ENCODE measurements at places on chromosomes 1 and 21. TPM values are rescaled to one million over a fixed set of nuclear protein-coding genes. Genes with fewer than 3 reads are reported as not detected.

DNA sequence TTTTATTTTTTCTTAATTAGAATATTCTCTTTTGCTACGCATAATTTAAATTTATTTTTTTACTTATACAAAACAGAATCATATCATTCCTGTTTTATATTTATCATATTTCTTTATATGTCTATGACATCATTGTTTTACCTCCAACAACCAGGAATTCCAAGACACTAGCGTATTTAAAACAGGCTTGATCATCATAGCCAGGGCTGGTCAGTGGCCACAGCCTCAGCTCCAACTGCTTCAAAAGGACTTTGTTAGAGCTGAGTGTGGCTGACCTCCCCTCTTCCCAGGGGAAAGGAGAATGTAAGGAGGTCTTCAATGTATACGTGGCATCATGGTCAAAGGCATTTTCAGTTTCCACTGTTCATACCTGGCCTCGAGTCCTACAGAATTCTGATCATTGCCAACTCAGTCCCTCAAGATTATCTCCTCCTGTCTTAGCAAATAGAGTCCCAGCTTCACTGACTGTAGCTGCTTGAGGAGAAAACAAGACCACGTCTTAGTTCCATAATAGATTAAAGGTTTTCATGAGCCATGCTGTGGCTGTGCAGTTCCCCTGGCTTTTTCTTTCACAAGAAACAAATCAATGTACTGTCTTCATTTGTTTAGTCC is 444.0 kb downstream of the PTPRC start:
- no peaks in the 10 kb centered on the region for H3K36me3 ChIP-seq
- H3K4me3 ChIP-seq: no peak overlapping the region
- no peak overlapping the region for H3K27ac ChIP-seq
- H3K4me1 ChIP-seq: no peaks in the 10 kb centered on the region
- H3K27me3 ChIP-seq: no peaks in the 10 kb centered on the region

DNA sequence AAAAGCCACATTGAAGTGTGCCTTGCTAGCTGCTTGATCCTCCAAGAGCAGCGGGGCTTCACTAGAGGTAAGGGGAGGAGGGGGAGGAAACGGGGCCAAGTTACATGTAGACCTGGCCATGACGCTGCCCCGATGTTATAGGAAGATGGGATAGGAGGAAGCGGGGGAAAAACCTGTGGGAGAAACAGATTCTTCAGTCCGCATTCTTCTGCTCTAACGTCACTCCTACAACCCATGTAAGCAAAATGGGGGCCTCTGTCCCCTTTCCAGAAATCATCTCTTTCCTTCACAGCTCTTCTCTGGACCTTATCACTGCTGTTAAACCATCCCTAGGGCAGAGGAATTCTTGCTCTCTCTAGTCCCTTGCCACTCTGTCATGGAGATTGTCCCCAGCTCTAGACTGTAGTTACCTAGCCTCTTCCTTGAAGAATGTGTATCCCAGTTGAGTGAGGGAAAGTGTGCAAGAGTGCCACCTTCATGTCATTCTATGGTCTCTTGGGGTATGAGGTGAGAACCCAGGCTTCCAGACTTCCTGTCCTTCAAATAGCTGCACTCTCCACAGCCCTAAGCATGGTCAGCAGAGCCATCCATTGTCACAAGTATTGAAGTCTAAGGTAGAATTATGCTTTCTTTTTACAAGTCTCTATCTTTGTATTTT is 11.4 kb downstream of the PLEKHO1 start:
- H3K27ac ChIP-seq: peak overlapping the region; percentile 36
- H3K4me1 ChIP-seq: peaks cover 29% of the 10 kb centered on the region
- H3K27me3 ChIP-seq: no peaks in the 10 kb centered on the region
- no peak for DNase-seq
- H3K36me3 ChIP-seq: peaks cover 16% of the 10 kb centered on the region

GRCh38 chr1:59026472-59026948 is 242.7 kb upstream of the JUN start:
- no peaks in the 10 kb centered on the region for H3K27me3 ChIP-seq
- DNase-seq: no peak
- H3K27ac ChIP-seq: no peak overlapping the region
- H3K36me3 ChIP-seq: no peaks in the 10 kb centered on the region
- H3K4me1 ChIP-seq: no peaks in the 10 kb centered on the region

DNA sequence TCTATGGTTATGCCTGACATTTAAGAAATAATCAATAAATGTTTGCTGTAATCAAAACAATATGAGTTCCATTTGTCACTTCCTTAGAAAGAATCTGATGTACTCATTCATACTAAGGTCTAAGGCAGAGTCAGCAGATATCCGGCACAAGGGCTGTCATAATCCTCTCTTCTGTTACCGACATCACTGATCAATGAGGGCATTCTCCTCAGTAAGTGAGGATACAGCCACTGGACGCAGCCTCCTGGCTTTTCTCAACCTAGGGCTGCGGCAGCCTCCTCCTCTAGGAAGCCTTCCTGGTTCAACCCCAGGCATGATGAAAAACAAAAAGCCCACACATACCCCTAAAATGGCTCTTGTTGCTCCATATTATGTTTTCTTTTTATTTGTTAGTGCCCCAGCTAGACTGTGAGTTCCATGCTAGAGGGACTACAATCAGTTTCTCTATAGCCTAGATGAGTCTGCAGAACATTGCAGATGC is 40.7 kb upstream of the TENT5C start:
- no peaks in the 10 kb centered on the region for H3K4me1 ChIP-seq
- no peaks in the 10 kb centered on the region for H3K36me3 ChIP-seq
- no peak overlapping the region for H3K27ac ChIP-seq

GRCh38 chr1:162276493-162276892 is 100.2 kb downstream of the SPATA46 start:
- H3K4me3 ChIP-seq: no peak overlapping the region
- H3K36me3 ChIP-seq: no peaks in the 10 kb centered on the region
- DNase-seq: no peak
- H3K27me3 ChIP-seq: peaks cover 6% of the 10 kb centered on the region
- no peak overlapping the region for H3K27ac ChIP-seq

DNA sequence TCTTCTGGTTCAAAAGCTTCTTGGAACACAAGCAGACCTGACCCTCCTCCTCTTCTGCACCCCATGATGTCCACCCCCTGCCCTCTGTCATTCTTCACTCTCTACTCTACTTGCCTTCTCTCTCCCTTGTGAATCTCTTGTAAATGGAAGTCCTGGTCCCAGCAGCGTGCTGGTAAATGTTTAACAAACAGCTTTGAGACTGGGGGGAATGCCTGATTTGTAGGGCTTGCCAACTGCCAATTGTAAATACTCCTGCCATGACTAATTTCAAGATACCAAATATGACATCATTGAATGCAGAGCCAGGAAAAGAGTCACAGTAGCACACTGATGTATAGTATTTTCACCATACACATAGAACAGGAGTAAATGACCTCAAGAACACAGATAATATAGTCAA is 40.9 kb upstream of the LRRN2 start:
- no peak overlapping the region for H3K4me3 ChIP-seq
- no peaks in the 10 kb centered on the region for H3K4me1 ChIP-seq
- H3K27ac ChIP-seq: no peak overlapping the region
- peaks cover 3% of the 10 kb centered on the region for H3K27me3 ChIP-seq

GRCh38 chr1:110634455-110635311 is 28.5 kb upstream of the KCNA2 start:
- DNase-seq: peak; percentile 53
- H3K4me1 ChIP-seq: peaks cover 93% of the 10 kb centered on the region
- no peaks in the 10 kb centered on the region for H3K27me3 ChIP-seq
- peak overlapping the region; percentile 88 for H3K27ac ChIP-seq
- no peaks in the 10 kb centered on the region for H3K36me3 ChIP-seq

GRCh38 chr1:92479587-92479986 is 7.1 kb downstream of the GFI1 start:
- H3K4me1 ChIP-seq: peaks cover 85% of the 10 kb centered on the region
- no peak overlapping the region for H3K27ac ChIP-seq
- peaks cover 9% of the 10 kb centered on the region for H3K36me3 ChIP-seq
- no peak for DNase-seq
- H3K27me3 ChIP-seq: peaks cover 5% of the 10 kb centered on the region

DNA sequence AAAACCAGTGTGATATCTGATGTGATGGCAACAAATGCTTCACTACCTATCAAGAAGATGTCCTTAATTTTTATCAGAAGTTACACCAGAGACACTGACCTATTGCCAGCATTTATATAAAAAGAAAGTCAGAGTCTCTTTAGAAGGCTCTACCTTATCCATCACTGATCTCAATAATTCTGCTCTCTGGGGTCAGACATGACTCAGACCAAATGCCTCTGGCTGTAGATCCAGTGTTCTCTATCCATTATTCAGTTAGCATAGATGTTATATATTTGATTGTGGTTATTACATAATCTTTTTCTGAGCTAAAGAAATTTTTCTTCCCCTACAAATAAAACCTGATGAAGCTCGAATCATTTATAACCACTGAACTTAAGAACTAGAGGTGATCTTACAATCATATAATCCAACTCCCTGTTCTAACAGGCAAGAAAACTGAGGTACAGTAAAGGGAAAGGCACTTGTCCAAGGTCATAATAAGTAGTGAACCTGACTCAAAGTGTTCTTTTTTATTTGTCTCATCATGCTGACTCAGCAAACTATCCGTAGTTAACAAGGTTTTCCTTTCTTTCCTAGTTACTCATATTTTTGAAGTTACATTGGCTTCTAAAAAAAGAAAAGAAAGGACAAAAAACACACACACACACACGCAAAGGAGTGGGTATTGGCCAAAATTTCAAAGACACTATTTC is 43.6 kb upstream of the ESRRG start:
- no peaks in the 10 kb centered on the region for H3K36me3 ChIP-seq
- H3K27ac ChIP-seq: no peak overlapping the region
- no peak for DNase-seq
- no peaks in the 10 kb centered on the region for H3K27me3 ChIP-seq
- no peak overlapping the region for H3K4me3 ChIP-seq
- no peaks in the 10 kb centered on the region for H3K4me1 ChIP-seq

DNA sequence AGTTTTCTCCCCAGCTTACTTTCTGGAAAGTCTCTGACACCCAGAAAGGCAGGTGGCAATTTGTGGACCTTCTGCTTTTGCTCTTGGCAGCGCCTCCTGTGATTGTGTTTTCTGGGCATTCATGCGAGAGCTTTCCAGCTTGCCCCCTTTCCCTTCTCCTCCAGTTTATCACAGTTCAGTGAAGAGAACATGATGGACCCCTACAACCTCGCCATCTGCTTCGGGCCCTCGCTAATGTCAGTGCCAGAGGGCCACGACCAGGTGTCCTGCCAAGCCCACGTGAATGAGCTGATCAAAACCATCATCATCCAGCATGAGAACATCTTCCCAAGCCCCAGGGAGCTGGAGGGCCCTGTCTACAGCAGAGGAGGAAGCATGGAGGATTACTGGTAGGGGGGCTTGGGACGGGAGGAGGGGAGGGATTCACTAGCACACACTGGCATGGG is 24.3 kb upstream of the IKBKE start:
- no peak for DNase-seq
- H3K27me3 ChIP-seq: no peaks in the 10 kb centered on the region
- no peaks in the 10 kb centered on the region for H3K4me1 ChIP-seq
- H3K27ac ChIP-seq: no peak overlapping the region
- H3K4me3 ChIP-seq: no peak overlapping the region

GRCh38 chr1:224559981-224560728 is 56.0 kb upstream of the CNIH3 start:
- DNase-seq: no peak
- H3K4me1 ChIP-seq: no peaks in the 10 kb centered on the region
- H3K27ac ChIP-seq: no peak overlapping the region
- no peaks in the 10 kb centered on the region for H3K36me3 ChIP-seq
- no peaks in the 10 kb centered on the region for H3K27me3 ChIP-seq
- H3K4me3 ChIP-seq: no peak overlapping the region

- no peaks in the 10 kb centered on the region for H3K4me1 ChIP-seq
- H3K4me3 ChIP-seq: no peak overlapping the region
- no peak for DNase-seq
- H3K36me3 ChIP-seq: no peaks in the 10 kb centered on the region
- no peak overlapping the region for H3K27ac ChIP-seq
Measured at GRCh38 chr1:84344286-84344685, 42.8 kb downstream of the SAMD13 start.

GRCh38 chr1:205229399-205229871 is 1.7 kb downstream of the TMCC2 start:
- no peaks in the 10 kb centered on the region for H3K36me3 ChIP-seq
- H3K4me3 ChIP-seq: peak overlapping the region; percentile 80
- H3K4me1 ChIP-seq: peaks cover 14% of the 10 kb centered on the region
- H3K27ac ChIP-seq: no peak overlapping the region
- DNase-seq: peak; percentile 62

- H3K4me1 ChIP-seq: no peaks in the 10 kb centered on the region
- H3K27ac ChIP-seq: no peak overlapping the region
- no peak overlapping the region for H3K4me3 ChIP-seq
Measured at GRCh38 chr1:56285554-56286402, 293.6 kb downstream of the PLPP3 start.

- no peak for DNase-seq
- H3K36me3 ChIP-seq: no peaks in the 10 kb centered on the region
- H3K4me3 ChIP-seq: no peak overlapping the region
- no peaks in the 10 kb centered on the region for H3K4me1 ChIP-seq
Measured at GRCh38 chr1:215824245-215824644, 257.1 kb downstream of the KCTD3 start.

DNA sequence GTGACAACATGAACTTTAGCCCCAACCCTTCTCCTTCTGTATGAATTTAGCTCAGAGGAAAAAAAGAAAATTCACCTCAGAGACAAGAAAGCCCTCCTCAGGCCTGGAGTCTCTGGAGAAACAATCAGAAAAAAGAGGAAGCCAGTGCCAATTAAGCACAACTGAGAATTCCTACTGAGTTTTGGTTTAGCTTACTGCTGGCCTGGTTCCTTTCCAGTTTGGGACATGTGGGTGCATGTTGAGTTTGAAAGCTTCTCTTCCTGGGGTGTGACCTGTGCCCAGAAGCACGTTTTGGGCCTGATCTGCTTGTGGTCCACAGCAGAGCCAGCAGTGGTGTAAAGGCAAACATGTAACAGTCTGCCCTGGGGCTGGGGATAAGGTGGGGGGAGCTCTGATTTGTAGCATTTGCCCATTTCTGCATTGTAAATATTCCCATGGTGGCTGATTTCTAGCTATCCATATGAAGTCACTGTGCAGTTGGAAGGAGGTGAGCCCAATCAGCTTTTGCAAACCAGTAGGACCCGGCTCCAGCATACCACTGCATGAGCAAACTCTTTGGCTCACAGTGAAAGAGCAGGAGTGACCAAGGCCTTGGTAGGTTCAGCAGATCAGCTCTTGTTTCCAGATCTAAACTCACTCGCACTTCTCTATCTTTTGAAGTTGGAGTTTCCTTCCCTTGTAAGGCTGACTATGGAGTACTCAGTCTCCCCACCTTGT is 4.7 kb upstream of the THEM5 start:
- H3K27ac ChIP-seq: no peak overlapping the region
- DNase-seq: no peak
- no peaks in the 10 kb centered on the region for H3K27me3 ChIP-seq
- H3K36me3 ChIP-seq: no peaks in the 10 kb centered on the region

- no peaks in the 10 kb centered on the region for H3K36me3 ChIP-seq
- no peaks in the 10 kb centered on the region for H3K27me3 ChIP-seq
- H3K4me1 ChIP-seq: no peaks in the 10 kb centered on the region
- H3K4me3 ChIP-seq: no peak overlapping the region
Measured at GRCh38 chr1:31346785-31347184, 26.1 kb downstream of the FABP3 start.

- H3K27me3 ChIP-seq: peaks cover 12% of the 10 kb centered on the region
- no peaks in the 10 kb centered on the region for H3K4me1 ChIP-seq
- no peak for DNase-seq
- no peak overlapping the region for H3K4me3 ChIP-seq
Measured at GRCh38 chr1:42420911-42421585, 34.8 kb downstream of the ZMYND12 start.

GPR25 gene
- total RNA-seq: 1.5 TPM

ERO1B gene
- total RNA-seq: 12.4 TPM

KCNK2 gene
- not detected for total RNA-seq

FYB2 gene
- not detected for total RNA-seq

BTG2 gene
- total RNA-seq: 186 TPM

All from T-cell (primary cell).